ENCODE measurements at places on chromosomes 1 and 21.

DNA sequence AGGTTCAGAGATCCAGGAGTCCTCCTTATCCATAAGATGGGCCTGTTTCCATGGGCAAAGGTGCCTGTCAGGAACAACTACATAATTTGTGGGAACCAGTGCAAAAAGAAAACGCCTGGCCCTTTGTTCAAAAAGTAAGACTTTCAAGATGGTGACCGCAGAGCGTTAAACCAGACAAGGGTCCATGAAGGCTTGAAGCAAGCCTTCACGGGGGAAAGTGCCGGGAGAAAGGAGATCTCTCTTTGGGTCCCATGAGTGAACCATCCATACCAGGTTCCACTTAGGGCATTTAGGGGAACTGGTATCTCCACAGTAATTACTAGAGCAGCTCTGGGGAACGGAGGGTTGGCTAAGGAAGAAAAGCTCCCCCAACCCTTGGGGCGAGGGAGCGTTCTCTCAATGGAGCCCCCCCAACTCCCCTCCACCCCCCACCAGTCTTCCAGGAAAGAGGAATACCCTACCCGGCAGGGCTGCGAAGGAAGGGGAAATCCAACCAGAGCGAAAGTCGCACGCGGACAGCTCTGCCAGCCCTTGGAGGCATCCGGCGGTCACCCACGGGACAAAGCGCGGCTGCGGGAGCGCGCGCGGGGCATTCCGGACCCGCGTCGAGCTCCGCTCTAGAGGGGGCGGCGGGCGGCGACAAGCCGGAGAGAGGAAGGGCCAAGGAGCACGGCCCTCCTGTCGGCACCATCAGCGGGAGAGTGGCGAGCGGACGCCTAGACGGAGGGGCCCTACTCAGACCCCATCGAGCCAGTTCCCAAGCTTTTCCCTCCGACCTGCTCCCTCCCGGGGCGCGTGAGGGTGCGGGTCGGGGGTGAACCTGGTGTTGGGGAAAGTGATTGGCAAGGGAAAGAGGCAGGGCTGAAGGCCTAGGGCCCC is 687 bp upstream of the RASSF5 start:
- DNase-seq: no peak

DNA sequence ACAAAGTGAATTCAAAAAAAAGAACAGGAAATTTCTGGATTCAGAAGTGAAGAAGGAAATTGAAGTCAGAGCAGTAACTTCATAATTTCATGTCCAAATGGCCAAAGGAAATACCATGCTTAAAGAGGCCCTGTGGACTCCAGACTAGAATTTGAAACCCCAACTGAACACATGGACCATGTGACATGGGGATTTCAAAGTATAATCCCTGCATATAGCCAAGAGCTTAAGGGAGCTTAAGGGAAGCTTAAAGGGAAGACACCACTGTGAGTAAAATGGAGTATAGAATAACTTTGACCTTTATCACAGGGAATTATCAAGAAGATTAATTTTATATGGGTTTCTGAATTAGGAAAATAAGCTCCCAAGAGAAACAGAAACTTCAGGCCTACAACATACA is 241.8 kb upstream of the POGK start:
- DNase-seq: no peak

DNA sequence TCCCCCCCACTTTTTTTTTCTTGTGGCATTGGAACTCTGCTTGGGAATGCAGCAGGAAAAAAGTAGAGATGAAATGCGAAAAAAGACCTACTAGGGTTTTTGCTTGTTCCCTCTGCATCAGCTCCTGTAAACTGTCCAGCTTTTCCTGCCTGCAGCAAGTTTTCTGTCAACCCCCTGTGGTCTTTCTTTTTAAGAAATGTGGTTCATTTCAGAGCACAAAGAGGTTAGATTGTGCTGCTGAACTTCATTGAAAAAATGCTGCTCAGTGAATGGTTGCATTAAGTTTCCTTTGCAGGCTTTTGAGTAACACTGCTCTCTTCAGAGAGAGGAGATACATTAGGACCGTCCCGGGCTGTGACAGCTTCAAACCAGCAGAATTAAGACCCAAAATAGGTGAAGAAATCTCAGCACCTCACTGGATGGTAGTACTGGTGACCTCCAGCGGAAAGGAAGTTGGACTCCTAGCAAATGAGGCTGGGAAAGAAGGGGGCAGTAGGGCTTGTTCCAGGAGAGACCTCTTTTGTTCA is 80.7 kb downstream of the NDUFS5 start:
- no peak for DNase-seq

- DNase-seq: no peak
These were observed 233.2 kb downstream of the NPHP4 start for GRCh38 chr1:5758859-5759578.

- DNase-seq: no peak
These were observed 16.8 kb upstream of the PDXK start for GRCh38 chr21:43701936-43702784.

- DNase-seq: no peak
These were observed 53.6 kb downstream of the UBE2T start for GRCh38 chr1:202288177-202288576.

DNA sequence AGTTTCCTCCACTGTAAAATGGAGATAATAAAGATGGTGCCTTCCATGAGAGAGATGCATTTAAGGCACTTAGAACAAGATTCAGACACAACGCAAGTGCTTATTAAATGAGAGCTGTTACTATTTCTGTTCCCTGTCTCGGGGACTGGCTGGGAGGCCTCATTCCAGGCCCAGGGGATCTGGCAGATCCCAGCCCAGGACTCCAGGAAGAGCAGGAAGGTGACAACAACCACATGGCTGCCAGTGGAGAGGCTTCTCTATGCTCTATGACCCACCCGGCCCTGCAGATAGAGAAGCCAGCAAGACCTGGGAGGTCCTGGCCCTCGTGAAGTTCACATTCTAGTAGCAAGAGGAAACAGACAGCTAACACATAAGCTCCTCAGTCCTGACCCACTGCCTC is 175.5 kb downstream of the ACTL8 start:
- DNase-seq: no peak

DNA sequence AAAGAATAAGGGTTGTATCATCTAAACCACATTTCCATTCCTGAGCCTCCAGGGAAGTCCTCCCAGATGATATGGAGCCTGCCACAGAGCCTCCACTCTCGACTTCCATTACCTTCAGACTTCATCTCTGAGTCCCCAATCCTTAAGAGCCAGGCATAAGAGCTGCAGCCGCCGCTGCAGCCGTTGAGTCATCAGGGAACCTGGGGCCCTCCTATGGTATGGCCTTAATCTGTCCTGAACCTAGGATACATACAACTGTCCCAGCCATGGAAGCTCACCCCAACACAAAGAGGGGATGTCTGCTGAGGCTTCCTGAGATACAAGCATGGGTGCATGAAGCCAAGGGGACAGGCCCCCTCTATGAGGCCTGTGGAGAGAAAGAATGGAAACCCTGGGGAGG is 16.3 kb downstream of the TAL1 start:
- DNase-seq: no peak

DNA sequence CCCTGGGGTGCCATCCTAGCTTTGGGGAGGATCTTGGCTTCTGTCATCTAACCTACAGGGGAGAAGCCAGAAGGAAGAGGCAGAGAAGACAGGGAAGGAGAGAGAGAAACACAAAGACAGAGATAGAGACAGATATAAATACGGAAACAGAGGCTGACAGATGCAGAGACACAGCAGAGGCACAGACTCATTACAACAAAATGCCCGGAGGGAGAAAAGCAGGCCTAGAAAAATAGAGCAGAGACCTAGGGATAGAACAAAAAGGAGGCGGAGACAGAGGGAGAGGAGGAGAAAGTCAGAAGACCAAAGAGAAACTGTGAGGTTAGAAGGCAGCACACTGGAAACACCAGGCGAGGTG is 1.9 kb downstream of the PEAR1 start:
- no peak for DNase-seq

DNA sequence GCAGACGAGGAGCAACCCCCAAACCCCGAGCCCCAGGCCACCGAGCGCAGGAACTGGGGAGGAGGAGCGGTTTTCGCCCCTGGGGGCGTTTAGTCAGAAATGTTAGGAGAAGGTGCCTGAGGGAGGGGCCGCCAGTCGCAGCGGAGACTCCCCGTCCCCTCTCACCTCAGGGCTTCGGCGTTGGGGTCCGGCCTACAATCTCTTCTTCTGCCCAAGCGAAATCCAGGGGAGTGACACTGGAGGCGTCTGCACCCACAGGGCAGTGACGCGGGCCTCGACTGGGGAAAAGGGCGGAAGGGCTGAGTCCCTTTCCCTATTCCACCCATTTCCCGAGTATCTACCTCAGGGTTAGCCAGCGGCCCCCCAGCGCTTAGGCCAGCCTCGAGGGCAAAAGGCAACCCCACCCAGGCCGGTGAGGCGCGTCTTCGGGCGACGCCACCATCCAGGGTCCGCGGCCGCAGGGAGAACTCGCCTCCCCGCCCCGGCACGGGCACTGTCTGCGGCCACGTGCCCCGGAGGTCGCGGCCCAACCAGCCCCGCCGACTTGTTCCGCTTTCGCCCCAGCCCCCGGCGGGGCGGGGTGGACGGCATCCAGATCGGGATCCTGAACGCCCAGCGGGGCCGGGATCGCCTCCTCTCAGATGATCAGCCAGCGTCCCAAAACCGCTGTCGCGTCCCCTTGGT is 118.7 kb upstream of the BARHL2 start:
- DNase-seq: no peak

DNA sequence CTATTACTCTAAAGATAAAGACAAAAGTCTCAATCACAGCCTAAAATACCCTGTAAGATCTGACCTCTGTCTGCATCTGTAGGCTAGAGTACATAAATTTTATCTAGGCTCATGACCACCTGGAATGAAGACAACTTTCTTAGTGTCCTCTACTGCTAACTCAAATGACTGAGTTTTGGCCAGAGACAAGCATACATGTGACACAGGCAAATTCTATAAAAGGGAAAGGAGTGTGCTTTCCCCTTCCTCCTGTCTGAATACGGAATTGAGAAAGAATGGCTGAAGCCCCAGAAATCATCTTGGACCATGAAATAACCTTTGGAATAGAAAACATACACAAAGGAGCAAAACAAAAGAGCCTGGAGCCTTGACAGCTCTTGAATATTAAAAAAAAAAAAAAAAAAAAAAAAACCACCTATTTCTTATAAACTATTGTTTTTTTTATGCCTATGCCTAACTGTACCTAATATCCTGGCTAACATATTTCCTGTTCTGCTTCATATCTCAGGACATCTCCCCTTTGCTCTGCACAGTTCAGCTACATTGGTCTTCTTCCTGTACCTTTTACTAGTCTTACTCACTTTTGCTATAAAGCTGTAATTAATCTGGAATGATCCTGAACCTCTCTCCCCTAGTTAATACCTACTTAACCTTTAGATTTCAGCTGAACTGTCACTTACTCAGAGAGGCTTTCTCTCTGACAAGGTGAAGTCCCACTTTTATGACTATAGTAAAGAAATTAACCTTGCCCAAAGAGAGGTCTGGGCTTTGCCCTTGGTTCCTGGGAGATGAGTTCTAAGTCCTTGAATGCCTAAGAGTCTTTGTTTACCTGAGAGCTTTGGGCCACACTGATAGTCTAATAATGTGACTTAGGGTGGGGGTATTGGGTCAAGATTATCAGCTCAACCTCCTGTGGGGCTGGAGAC is 16.1 kb downstream of the UCHL5 start:
- DNase-seq: no peak

- no peak for DNase-seq
These were observed 113.7 kb upstream of the IFFO2 start for GRCh38 chr1:19070197-19070651.

GRCh38 chr21:41571938-41572510 is 64.1 kb upstream of the TMPRSS2 start:
- DNase-seq: no peak

DNA sequence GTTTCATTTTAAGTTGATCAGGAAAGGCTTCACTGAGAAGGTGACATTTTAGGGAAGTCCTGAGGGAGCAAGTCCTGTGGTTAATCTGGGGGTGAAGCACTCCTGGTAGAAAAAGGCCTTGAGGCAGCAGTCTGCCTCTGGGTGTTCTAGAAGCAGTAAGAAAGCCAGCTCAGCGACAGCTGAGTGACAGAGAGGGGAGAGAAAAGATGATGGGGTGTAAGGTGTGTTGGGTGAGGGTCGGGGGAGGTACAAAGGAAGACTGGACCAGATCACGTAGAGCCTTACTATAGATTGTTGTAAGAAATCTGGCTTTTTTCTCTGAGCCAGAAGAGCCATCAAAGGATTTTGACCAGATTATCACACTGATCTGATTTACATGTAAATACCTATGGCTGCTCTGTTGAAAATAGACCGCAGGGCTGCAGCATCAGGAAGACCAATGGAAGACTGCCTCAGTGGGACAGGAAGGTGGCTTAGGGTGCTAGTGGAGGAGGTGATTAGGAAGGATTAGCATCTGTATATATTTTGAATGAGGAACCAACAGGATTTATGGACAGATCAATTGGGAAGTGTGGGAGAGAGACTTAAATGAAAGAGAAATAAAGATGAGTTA is 131.2 kb downstream of the CDC7 start:
- no peak for DNase-seq

DNA sequence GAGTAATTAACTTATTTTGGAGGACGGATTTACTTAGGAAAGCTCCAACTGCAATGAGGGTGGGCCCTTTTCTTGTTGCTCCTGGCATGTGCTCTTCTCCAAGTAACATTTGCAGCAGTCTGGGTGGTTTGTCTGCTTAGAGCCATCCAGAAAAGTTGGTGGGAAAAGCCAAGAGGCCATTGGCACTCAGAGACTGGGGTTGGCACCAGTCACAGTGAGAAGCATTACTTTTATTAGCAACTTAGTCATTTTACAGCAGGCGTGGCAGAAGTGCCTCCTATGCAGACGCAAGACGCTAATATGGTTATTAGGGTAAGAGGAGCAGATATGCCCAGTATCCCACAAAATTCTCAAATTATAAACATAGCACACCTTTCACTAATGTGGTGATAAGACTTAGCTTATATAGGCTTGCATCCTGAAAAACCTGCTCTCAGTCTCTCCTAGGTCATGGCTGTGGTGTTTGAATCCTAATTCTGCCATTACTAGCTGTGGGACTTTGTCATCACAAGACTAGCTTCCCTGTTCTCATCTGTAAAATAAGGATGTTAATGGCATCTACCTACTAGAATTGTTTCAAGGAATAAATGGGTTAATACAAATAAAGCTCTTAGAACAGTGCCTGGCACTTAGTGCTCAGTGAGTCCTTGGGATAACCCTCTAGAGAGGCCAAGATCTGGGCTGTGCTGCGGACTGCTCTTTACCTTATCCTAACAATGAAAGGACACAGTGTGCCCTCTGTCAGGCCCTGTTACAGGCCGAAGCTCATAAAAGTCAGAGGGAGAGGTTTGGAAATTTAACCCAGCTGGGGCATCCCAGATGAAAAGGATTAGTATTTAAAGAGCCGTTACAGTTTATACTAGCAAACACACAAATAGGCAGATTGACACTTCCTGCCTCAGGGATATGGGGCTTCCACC is 154.6 kb downstream of the ROR1 start:
- no peak for DNase-seq

Measured in kidney glomerular epithelial cell (primary cell).